ENCODE measurements at places on chromosomes 2 and 18.

- no peak for DNase-seq
Measured at GRCh38 chr2:46847185-46847710, 68.4 kb downstream of the MCFD2 start.

- DNase-seq, result no peak
Measured at GRCh38 chr2:148932536-148932935, 57.5 kb downstream of the KIF5C start.

DNA sequence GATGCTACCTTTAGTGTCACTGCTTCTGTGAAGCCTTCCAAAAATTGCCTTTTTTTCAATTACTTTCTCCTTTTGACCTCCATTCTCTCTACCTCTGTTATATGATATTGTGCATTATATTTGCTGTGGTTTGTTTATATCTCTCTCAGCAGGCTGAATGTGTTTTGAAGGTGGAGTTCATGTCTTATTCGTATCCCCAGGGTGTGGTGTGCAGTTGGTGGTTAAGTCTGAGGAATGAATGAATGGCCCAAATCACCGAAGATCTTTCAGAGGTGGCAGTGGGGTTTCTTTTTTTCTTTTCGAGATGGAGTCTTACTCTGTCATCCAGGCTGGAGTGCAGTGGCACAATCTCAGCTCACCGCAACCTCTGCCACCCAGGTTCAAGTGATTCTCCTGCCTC, 53.5 kb upstream of the MAP4K3 start:
- DNase-seq, result no peak

GRCh38 chr2:56325661-56326345, 142.0 kb downstream of the CCDC85A start:
- no peak for DNase-seq

GRCh38 chr2:107248932-107249331, 363.0 kb upstream of the ST6GAL2 start:
- no peak for DNase-seq

- no peak for DNase-seq
Measured at GRCh38 chr2:186459009-186459408, 27.1 kb upstream of the ZC3H15 start.

DNA sequence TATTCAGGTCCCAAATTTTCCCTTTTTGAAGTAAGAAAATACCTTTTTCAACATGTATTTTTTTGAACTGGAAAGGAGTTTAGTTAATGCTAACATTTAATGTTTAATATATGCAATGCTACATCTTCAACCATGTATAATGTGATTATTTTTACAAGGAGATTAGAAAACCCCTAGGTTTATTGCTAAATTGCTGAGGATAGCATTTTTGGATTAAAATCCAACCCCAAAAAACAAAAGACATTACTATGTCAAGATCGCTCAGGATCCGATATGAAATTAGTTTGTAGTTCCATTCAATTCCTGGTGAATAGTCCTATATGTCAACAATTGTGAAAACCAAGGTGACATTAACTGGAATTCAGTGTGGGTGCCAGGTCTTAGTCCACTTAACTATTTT, 35.2 kb downstream of the LRP1B start:
- DNase-seq, result no peak

GRCh38 chr18:80107426-80107825, 1.6 kb upstream of the ADNP2 start:
- no peak for DNase-seq

DNA sequence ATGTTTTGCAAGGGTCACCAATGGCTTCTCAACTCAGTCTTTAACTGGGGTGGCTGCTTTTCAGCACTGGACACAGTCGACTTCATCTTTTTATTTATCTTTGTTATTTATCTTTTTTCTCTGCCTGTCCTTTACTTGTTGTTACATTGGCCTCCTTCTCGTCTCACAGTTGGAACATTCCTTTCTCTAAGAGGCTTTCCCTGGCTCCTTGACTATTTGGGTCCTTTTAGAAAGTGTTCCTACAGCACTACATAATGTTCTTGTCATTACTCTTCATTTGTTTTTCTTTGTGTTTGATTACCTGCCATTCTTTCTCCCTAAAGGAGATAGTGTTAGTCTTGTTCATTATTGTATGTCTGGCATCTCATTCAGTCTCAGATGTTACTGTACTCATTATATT, 122.0 kb downstream of the KIAA1328 start:
- no peak for DNase-seq

DNA sequence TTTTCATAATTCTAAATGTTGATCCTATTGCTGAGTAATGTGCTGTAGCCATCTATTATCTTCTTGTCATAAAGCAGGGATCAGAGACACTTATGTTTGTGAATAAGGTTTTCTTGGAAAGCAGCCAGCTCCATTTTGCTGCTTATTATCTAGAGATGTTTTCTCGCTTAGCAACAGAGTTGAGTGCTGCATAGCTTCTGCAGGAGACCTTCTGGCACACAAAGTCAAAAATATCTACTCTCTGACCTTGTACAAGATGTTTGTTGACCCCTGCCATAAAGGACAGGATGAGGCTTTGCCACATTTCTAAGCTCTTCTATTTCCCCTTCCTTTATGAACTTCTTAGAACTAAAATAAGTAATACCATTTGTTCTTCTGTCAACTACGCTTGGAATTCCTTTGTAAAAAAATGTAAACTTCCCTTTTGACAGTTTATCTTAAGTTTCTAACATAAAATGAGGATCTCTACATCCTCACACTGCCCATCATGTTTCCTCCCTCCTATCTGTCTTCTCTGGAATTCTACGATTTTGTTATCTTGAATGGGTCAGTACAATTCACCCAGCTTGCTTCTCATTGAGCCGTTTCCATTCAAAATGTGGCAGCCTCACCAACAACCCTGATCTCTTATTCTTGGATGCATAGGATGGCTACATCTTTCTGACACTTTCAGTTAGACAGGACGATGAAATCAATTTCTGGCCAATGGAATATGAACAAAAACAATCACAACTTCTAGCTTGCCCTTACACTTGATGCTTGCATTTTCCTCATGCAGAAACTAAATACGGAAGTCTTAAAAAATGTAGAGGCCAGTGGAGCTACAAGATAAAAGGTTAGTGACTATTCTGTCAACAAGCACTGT, 1377.0 kb downstream of the SUCLG1 start:
- DNase-seq, result no peak

DNA sequence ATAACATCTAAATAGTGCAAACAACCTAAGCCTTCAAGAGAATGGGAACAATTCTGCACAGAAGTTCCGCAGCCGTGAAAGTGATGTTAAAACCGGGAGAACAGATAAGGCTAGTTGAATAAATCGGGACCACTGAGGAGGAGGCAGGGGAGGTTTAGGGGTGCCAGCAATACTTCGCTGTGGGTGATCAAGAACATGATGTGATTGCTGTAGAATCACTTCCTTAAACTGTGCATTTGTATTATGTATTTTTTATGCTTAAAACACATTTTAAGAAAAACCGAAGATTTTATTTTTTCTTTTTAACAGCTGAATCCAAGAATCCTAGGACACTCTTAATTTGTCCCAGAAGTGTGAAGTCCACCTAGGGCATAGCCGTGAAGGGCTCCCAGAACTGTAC, 33.6 kb downstream of the TTC32 start:
- no peak for DNase-seq

GRCh38 chr2:82803307-82803706, 1655.8 kb downstream of the SUCLG1 start:
- no peak for DNase-seq

GRCh38 chr2:216799873-216800431, 59.9 kb downstream of the TNP1 start:
- no peak for DNase-seq

GRCh38 chr2:38353402-38353801, 23.7 kb downstream of the ATL2 start:
- no peak for DNase-seq

DNA sequence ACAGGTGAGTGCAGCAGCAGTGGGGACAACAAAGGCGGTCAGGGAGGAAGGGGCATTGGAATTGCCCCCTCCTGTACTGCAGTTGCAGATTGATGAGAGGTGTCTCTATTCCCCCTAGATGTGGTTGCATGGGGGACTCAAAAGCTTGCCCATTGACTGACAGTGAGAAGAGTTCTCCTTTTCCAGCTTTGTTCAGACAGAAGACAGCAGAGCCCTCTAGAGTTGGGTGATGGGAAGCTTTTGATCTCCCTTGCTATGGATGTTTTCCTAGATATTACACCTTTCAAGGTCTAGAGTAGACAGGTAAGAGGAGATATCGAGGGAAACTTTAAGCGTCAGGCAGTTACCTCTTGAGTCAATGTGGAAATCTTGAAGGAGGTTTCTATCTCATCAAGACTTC, 2.9 kb downstream of the PROKR1 start:
- DNase-seq, result no peak

DNA sequence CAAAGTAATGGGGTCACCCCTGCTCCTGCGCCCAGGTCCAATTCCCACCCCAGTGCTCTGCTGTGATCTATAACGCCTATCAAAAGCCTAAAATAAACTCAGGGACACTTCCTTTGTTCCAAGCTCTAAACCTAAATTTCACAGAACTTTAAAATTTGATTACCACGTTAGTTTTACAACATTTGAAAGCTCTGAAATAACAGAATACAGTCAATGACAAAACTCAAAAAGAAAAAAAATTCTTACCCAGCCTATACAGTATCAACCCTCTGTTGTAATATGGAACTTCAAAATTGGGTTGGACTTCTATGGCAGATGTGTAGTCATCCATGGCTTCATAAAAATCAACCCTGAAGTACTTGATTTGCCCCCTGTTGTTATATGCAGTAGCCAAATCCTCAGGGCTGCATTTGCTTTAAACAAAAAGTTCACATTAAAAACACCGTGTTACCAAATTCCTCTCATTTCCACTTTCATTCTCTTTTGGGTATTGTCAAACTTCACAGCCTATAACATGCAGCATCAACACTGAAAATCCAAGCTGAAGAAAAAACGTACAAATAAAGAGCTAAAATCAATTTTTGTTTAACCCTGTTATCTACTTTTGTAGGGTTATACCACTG, 4.0 kb downstream of the TTC32 start:
- DNase-seq, result no peak

- no peak for DNase-seq
Measured at GRCh38 chr2:88601286-88601685, 26.0 kb downstream of the EIF2AK3 start.

GRCh38 chr18:79635427-79635726, 44.2 kb upstream of the CTDP1 start:
- DNase-seq, result no peak

DNA sequence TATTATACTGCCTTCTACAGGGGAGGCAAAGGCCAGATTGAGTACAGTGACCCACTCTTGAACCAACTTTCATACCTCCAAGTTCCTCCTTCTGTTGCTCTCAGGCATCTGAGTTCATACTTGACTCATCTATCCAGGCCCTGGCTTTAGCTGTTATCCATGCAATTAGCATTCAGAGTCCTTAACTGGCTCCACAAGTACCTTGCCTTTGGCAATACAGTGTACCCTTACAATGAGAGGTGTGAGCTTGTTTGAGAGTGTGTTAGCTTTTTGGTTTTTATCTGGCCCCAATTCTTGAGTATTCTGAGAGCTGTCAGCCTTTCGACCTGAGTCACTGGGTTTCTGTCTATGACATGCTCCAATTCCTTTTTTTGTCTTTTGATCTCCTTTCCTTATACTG, 60.2 kb downstream of the EHD3 start:
- DNase-seq, result no peak

DNA sequence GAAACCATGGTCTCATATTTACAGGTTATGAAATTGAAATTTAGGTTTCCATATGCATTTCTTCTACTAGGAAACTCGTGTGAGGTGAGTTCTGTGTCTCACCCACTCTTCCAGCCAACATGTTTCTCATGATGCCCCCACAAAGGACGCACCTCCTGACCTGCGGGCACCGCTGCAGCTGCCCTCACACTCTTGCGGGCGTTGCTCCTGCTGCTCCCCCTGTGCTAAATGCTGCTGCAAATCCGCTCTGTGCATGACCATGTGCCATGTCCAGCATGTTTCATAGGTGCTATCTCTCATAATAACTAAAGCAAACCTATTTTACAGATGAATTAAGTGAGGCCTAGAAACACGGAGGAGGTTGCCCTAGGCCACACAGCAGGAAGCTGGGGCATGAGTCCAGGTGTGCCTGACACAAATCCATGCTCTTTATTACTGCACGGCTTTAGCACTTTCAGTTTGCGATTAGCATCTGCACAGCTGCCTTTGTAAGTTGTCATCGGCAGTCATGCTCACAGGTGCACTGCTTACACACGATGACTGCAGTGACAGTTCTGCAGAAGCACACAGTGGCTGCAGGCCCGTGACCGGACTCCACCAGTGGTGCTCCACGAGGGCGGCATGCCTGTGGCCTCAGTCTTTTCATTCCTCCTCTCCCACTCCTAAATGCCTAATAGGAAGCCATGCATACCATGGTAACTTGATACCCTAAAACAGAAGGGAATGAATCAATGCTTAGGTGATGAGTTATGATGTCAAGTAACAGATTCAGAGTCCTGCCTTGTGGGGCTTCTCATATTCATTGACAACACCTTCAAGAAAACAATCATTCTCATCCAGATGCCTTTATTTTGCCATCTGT, 14.9 kb upstream of the GALR1 start:
- no peak for DNase-seq

GRCh38 chr2:167784084-167784425, 463.3 kb downstream of the STK39 start:
- no peak for DNase-seq

GRCh38 chr2:37816036-37816435, 109.1 kb upstream of the RMDN2 start:
- no peak for DNase-seq

DNA sequence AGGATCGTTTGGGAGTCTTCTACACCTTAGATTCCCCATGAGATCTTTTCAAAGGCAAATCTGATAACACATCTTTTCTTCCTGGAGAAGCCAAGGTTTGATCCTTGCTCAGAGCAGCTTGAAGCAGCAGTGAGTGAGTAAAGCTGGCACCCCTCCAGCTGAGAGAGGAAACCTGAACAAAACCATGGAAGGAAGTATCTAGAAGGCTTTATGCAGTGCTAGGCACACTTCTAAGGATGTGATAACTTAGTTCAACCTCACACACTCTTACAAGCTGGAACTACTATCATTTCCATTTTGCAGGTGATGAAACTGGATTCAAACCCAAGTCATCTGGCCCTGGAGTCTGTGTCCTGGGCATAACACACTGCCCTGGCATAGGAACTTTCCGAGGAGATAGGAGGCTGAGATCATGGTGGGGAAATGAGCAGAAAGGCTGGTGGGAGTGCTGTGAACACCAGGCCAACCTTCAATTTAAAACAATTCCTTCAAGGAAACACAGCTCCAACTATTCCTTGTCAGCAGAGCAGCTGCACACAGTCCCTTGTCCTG, 71.2 kb downstream of the CTAGE1 start:
- no peak for DNase-seq

Data from 8988T (cell line).